ENCODE measurements at places on chromosomes 11 and 22.

DNA sequence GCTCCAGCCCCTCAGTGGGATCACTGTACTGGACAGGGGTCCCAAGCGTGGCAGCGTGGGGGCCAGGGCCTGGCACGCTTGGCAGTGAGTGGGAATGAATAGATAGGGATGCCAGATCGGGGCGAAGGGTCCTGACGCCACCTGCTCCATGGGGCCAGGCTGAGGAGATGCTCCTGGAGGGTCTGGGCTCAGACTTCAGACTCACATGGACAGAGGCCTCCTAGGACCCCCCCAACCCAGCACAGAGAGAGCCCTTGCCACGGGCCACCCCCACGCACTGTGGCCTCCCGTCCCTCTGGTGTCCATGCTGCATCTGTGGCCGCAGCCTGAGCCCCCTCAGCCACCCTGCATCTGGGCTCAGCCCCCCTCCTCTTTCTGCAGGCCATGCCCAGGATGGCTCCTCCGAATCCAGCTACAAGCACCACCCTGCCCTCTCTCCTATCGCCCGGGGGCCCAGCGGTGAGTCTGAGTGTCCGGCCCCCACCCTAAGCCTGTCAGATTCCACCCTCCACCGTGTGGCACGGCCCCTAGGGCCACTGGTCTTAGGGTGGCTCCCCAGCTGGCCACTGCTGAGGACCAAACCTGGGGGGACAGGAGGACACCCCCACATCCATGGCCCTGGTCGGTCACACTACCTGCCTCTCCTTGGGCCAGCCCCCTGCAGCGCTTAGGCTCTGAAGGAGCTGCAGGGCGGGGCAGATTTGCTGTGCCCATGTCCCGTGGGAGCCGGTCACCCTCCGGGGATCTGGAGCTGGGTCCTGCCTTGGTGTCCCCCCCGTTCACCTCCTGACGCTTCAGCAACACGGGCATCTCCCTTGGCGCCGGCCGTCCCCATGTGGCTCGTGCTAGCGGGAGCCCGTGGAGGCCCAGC, 2.7 kb downstream of the MUC5AC start:
- DNase-seq = no peak

DNA sequence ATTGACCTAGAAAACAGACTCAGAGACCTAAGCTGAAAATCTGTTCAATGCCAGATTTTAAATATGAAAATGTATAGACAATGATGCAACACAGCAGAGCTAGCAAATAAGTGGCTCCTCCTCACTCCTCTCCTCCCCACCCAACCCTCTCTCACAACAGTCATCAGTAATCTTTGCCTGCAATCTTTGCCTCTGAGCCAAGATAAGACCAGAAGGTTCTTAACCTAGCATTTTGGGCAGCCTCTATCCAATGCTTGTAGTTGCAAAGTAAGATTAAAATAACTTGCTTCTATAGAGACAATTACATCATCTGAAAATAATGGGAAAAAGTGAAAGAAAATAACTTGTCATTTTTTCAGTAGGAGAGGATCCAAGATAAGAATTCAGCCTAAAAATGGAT, 117.3 kb downstream of the PARVA start:
- no peak for DNase-seq

GRCh38 chr22:19704355-19705015, 9.8 kb upstream of the SEPTIN5 start:
- peak; percentile 33 for DNase-seq

DNA sequence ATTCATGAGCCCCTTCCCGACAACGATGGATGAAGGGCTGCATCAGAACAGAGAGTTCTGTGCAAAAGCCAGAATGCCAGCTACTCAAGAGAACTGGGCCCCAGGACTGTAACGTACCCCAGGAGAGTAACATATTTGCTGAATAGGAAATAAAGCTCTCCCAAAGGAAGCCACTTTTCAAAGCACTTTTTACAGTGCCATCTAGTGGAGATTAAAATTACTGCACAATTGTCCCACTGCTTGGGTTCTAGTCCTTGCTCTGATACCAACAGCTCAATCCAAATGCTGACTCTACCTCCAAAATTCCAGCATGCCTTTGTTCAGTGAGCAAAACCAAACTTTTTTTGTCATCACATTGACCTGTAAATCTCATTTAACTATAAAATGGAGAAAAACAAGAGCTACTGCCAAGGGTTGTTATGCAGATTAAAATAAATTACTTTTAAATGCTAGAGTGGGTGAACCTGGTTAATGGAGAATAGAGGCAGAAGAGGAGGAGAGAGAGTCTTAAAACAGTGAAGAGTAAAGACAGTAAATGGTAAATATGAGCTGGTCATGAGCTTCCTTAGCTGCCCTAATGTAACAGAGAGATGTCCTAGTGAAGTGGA, 87.6 kb upstream of the FSHB start:
- DNase-seq = peak; percentile 51

DNA sequence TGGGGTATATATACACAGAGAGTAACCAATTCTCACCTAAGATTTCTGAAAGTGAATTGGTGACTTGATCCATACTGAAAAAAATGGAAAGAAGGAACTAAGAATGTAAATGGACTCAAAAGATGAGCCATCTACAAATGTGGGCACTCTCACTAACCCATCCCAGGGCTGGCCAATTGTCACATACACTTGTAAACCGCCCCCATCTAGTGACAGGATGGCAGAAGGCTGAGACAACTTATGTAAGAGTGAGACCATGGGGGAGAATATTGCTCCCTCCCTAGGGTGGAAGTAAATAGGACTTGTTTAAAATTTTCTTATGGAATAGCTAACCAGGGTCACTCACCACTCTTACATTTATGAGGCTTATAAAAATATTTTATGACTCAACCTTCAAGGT, 377.1 kb upstream of the ISX start:
- no peak for DNase-seq

DNA sequence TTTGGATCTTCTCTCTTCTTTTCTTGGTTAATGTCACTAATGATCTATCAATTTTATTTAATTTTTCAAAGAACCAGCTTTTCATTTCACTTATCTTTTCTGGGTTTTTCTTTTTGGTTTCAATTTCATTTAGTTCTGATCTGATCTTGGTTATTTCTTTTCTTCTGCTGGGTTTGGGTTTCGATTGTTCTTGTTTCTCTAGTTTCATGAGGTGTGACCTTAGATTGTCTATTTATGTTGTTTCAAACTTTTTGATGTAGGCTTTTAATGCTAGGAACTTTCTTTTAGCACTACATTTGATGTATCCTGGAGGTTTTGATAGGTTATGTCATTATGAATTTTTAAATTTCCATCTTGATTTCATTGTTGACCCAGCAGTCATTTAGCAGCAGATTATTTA, 142.3 kb downstream of the C11orf87 start:
- no peak for DNase-seq

DNA sequence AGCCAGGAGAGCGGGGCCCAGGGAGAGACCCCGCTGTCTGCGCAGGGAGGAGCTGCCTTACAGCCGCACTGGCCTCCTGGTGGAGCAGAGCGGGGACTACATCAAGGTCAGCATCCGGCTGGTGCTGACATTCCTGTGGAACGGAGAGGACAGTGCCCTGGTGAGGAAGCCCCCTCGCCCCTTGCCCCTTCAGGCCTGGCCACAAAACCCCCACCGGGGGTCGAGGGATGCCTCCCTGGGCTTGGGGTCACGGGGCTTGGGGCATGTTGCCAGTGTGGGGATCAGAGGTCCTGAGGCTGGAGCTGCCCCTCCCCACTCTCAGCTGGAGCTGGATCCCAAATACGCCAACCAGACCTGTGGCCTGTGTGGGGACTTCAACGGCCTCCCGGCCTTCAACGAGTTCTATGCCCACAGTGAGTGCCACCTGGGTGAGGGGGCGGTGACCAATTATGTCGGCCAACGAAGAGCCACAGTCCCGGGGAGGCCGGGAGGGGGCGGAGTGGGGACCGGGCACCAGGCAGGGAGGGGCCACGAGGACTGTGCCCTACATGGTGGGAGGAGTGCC, 4.2 kb downstream of the MUC5B start:
- no peak for DNase-seq

DNA sequence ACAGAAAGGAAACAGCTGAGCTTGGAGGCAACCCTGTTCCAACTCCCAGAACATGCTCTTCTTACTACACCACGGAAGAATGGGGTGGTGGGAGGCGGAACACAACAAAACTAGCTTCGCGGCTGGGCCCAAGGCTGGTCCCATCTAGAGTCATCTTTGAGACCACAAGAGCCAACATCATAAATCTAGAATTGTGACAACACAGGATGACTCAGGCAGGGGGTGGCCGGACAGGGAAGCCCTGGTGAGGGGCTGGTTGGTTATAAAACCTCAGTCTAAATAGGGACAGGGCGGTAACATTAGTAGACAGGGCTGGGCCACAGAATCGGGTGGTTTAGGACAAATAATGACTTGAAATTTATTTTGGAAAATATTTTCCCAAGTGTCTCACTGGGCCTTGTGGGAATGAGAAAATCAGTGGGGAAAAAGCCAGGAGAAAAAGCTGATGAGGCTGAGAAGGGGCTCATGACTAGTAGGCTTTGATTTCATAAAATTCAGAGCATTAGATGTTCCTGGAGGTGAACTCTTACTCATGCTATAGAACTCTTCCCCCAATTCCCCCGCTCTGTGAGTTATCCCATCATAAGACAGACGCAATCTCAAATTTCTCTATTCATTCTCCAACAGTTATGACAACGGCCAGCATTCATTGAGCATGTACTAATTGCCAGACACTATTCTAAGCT, 151.8 kb upstream of the TIMP3 start:
- no peak for DNase-seq

DNA sequence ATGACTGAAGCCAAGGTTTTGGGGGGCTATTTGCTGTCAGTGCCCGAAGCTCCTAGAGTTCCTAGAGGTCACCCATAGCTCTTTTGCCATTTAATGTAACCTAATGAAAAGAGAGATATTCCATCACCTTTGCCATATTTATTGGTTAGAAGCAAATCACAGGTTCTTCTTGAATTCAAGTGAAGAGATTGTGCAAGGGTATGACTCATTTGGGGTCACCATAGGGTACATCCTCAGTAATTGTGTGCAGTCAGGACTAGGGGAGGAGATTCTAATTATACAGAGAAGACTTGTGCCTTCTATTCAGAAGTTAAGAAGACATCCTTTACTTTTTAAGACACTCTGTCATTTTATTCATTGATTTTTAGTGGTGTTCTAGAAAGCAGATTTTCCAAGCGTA, 6.9 kb upstream of the PRAME start:
- no peak for DNase-seq

- no peak for DNase-seq
These were observed 6.2 kb upstream of the CUL5 start for GRCh38 chr11:108002476-108002875.

- peak; percentile 45 for DNase-seq
These were observed 146.8 kb downstream of the COMMD9 start for GRCh38 chr11:36142439-36142838.
